Hippocampal formation (tissue), 2 donors: ENCODE measurements at places on chromosomes 7 and 10.
A peak's percentile ranks its signal among the peaks of the same experiment; 100 is the strongest.

DNA sequence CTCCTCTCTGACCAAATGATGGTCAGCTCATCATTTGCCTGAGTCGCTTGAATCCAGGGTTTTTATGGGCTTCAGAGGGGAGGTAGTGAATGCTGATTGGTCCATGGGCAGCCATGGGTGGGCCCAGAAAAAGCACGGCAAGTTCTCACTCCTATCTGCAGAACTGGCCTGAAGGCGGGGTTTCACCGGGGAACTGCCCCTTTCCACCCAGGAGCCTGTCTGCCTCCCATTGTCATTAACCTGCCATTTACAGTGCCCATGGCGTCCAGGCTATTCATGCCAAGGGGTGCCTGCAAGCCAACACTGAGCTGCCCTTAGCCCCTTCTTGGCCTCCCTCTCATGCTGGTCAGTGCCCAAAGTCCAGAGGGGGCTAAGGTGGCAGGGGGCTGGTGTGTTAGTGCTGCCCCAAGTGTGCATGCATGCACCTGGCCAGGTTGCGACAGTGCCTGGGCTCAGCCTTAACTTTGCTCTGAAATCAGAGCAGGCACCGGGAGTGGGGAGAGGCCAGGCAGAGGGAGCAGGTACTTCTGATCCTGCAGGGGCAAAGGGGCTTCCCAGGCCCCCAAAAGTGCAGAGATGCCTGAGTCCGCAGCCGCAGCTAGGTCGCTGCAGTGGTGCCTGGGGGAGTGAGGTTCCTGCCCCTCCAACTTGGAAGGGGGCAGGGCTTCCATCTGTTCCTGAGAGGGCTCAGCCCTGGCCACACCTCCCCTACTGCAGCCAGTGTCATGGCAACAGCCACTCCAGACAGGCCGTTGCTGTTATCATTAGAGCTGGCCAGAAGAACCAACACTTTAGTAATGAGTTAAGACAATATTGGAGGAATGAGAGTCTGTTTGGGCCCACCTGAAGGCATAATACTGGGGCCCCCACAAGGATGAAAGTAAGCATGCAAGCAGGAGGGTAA lies 561.6 kb downstream of the GRM8 start:
- no peak for DNase-seq

DNA sequence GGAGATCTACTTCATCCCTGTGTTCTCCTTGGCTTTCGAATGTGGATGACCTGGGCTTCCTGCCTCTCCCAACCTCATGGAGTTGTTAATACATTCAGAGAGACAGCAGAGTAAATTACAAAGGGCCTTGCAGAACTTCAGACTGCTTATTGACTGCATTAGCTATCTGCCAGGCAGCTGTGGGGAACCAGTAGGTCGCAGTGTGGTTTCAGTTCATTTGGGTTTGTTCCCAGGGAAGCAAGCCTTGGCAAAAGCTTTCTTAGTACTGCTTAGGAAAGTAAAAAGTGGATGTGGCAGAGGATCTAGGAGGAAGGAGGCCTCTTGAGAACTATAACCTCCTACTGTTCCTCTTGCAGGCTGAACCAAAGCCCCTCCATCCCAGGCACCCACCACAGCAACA lies 9.2 kb downstream of the NPFFR1 start:
- peak; percentile 70 for DNase-seq

GRCh38 chr7:79236352-79237028 lies 217.0 kb downstream of the MAGI2 start:
- no peak for DNase-seq

GRCh38 chr7:27178366-27178765 lies 4.2 kb upstream of the HOXA10 start:
- DNase-seq, result no peak

- DNase-seq, result peak; percentile 0
These were observed 104.1 kb downstream of the EVX1 start for GRCh38 chr7:27346531-27347275.

GRCh38 chr10:103787331-103787730 lies 68.0 kb downstream of the SH3PXD2A start:
- no peak for DNase-seq

DNA sequence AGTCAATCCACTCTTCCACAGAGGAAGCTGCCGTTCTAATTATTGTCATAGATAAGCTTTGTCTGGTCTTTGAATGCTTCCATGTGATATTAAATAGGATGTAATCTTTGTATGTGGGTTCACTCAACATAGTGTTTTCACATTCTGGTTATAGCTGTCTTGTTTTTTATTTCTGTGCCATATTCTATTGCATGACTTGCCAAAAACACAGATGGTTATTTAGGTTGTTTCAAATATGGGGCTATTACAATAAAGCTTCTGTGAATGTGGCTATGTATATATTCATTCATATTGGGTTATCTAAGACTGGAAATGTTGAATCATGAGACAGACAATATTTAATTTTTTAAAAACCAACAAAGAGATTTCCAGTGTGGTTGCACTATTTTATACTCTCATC lies 1109.3 kb upstream of the LRRTM3 start:
- DNase-seq, result no peak

- no peak for DNase-seq
These were observed 74.8 kb downstream of the GRID1 start for GRCh38 chr10:86291616-86292340.

DNA sequence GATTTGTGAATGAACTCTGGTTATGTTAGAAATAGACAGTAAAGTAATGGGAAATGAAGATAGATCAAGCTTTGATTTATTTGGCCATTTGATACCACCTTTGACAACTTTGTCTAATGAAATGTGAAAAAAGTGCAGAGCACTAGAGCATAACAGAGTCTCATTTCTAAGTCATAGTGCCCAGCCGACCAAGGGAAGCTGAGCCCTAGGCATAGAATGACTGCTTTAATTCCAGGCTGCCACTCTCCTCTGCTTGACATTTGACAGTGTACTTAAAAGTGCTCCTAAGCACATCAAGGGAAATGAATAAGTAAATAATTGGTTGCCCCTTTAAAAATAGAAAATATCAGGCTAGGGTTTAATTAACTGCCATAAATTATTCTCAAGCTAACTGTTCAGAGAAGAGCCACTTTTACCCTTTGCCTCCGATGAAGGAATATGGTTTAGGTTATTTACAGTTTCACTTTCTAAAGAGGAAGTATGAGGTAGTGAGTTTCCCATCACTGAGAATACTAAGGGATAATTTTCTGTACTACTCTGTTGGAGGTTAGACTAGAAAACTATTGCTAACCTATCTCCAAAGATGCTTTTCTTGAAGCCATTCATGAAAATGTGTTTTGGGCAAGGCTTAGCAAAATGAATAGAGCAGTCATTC lies 591.6 kb downstream of the REEP3 start:
- DNase-seq, result no peak

GRCh38 chr7:87543623-87544022 lies 57.1 kb downstream of the ABCB1 start:
- DNase-seq, result no peak

- DNase-seq, result no peak
These were observed 111.4 kb upstream of the JCAD start for GRCh38 chr10:30170814-30171213.

DNA sequence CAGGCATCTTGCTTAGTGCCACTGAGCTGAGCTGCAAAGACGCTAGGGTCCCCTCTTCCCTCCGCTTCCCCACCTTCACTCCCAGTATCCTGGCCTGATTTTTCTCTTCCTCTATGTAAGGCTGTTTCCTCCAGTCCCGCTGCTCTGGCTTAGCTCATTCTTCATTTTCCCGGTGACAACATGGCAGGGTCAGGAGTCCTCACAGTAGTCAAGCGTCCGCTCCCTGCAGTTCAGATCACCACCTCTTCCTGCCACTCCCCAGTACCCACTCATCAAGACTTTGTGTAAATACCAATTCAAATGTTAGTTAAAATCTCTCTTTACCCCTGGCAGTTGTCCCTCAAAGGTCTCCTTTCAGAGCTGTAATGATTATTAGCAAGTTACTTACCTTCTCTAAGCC lies 650.4 kb upstream of the CELF2 start:
- DNase-seq, result no peak

- no peak for DNase-seq
These were observed 7.3 kb upstream of the CRPPA start for GRCh38 chr7:16428672-16429071.

GRCh38 chr7:6026820-6027311 lies 4.3 kb upstream of the ANKRD61 start:
- DNase-seq, result no peak

DNA sequence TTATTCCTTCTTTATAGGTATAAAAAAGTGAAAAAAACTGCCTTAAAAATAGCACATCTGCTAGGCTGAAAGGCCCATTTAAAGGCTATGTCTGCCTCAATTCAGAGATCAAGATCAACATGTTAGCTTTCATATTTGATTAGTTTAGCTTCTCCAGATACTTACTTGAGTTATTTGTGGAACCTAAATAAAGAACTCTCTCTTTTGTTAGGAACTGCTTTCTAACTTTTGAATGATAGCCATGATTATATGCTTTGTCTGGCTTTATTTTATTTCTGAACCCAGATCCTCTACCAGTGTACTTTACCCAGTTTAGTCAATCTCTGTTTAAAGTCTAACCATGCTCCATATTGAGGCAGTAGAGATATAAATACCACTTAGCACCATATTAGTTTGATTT lies 515.5 kb upstream of the SEMA3D start:
- no peak for DNase-seq

DNA sequence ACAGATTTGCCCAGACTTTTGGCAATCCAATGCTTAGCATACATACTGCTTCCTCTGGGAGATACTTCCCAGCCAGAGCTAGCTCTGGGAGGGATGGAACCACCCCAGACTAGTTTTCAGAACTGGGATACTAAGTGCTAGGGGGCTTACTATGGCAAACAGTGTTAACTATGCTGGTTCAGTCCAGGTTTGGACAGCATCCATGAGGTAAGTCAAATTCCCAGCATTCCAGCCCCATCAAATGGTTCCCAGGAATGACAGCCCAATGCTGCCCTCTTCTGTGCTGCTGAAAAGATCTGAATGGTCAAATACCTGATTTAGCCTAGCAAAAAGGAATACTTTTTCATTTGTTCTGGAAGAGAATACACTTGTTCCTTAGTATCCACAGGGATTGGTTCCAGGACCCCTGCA lies 141.7 kb upstream of the CCDC6 start:
- no peak for DNase-seq

- no peak for DNase-seq
These were observed 224.7 kb upstream of the SH2B2 start for GRCh38 chr7:102061981-102062390.

- DNase-seq, result no peak
These were observed 90.2 kb upstream of the STEAP4 start for GRCh38 chr7:88396948-88397322.

- DNase-seq, result no peak
These were observed 189.4 kb upstream of the SHH start for GRCh38 chr7:156001496-156002260.

DNA sequence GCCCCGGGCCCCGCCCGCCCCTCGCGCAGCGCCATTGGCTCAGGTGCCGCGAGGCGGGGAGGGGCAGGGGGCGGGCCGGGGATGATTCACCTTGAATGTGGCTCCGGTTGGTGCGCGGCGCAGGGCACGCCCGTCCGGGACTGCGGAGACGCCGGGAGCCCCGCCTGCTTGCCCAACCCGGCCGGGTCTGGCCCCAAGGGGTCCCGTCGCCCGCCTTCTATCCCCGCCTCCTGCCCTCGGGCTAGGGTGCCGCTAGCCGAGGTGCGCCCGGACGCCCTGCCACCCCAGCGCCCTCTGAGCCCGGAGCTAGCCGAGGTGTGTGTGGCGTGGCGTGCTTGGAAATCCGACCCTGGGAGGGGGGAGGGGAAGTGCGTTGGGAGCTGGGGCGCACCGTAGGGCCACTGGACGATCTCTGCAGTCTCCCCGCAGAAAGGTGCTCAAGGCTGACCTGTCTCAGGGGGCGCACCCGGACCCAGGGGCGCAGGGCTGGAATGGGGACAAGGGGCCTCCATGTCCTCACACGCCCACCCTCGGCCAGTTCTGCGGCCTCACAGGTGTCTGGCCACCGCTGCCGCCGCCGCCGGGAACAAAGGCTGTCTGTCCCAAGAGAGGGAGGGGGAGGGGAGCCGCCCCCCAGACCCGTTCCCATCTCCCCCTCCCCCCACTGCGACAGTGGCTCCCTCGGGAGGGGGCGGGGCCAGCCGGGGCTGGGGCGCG lies 168.9 kb downstream of the NRF1 start:
- DNase-seq, result no peak

DNA sequence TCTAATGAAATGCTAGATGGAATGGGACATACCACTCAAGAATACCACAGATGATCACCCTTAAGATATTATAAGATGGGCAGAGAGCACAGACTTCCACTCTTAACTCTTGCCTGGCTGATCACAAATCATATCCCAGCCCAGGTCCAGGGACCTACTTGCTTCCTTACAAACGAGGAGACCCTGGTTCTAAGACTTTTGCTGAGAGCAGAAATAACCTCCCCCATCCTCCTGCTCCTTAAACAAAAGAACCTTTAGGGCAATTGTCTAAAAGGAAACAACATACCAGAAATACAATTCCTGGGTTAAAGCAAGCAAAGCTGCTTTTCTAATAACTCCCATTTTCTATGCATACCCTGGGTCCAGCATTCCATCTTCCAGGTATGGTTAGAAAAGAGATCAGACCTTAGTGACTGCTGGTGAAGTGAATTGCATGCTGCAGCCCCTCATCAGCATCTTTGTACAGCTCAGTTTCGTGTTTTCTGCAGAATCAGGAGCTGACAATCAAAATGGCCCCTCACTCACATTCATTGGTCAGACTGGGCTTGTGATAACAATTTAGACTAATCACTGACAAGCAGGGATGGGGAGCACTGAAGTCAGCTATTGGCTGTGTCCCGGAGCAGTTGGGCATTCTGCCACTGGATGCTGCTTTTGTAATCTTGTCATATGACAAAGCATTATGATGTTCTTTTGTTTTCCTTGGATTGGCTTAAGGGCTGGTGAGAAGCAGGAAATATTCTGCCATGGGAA lies 14.6 kb downstream of the IFIT3 start:
- DNase-seq, result peak; percentile 87

DNA sequence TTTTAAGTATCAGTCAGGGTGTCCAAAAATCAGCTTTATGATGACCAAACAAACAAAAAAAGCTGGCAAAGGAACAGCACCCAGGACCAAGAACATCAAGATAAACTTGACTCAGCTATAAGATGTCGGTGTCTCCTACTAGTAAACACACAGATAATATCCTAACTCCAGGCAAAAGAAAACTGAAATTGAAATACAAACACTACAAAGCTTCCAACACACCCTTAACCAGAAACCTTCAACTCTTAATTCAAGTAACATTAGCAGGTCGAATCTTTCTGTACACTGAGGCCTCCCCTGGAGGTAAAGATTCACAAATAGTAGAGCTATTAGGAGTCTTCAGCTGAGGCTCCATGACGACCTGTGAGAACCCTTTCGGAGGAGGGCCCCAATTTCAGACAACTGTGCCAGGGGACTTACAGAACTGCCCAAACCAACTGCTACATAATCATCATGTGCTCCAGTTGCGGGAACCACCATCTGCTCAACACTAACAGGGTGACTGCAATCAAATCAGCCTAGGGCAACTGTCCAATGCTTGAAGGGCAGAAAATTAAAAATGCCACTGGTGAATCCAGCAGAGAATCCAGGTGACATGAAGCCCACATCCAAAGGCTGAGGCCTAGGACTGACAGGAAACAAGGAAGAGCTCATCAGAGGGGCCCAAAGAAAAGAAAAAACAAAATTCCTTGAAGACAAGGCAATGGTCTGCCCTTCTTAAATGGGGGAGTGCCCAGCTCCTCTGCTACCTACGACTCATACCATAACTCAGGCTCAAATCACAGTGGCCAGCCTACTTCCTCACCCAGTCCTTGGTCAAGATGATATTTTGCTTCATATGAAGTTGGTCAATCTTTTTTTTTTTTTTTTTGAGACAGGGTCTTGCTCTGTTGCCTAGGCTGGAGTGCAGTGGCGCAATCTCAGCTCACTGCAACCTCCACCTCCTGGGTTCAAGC lies 20.0 kb downstream of the XPNPEP1 start:
- DNase-seq, result peak; percentile 11

- DNase-seq, result no peak
These were observed 102.9 kb upstream of the PHYHIPL start for GRCh38 chr10:59073456-59074053.

- DNase-seq, result no peak
These were observed 234.1 kb downstream of the FOXP2 start for GRCh38 chr7:114648680-114649079.
